Heart right ventricle (tissue), 16 donors: ENCODE measurements at places on chromosomes 1 and 21. TPM values are rescaled to one million over a fixed set of nuclear protein-coding genes. Genes with fewer than 3 reads are reported as not detected.

The OLIG2 gene
- not detected for polyA plus RNA-seq

The OR6K3 gene
- not detected for polyA plus RNA-seq

- peak; percentile 51 for DNase-seq
Observed at GRCh38 chr1:59292562-59292961, 4.3 kb upstream of the FGGY start.

DNA sequence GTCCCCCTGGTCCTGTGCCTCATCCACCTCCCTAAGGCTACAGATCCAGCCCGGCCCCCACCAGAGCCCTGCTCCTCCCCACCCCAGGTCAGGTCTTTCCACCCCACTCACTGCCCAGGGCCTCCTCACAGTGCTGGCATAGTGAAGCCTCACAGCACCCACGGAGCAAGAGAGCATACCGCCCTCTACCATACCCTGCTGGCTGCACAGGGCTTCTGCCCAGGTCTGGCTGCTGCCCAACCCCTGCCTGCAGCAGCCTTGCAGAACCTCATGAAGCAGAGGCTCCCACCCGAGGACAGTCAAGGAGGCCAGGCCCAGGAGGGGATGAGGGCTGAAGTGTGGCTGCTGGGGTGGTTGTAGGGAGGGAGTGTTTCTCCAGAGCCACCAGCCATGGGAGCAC lies 19.7 kb upstream of the ARF1 start:
- DNase-seq = no peak

- no peak for DNase-seq
Observed at GRCh38 chr1:76705560-76705959, 161.7 kb upstream of the ST6GALNAC5 start.

- DNase-seq = no peak
Observed at GRCh38 chr1:192966073-192966472, 93.1 kb downstream of the UCHL5 start.

DNA sequence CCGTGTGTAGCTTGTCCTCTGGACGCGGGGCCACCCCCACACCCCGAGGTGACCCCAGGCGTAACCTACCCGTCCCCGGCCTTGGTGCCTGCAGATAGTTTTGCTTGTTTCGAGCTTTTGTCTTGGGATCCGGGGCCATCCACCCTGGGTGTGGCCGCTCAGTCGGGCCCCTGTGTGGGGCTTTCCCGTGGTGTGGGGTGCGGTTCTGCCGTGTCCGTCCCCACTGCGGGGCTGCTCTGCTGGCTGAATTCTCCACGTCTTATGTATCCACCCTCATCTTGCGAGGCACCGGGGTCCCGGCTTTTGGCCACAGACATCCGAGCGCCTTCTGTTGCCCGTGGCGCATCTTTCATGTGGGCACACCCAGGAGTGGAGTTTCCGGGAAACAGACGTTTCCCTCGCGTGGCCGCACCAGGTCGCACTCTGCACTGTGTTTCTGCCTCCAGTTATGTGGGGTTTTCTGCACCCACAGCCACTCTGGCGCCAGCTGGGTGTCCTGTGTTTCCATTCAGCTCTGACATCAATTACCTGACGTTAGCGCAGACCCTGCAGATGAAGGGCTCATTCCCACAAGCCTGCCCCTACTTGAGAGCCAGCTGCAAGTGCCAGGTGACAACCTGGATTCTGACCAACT lies 64.9 kb downstream of the PRKCZ start:
- no peak for DNase-seq
